ENCODE measurements at places on chromosomes 4 and X. TPM values are rescaled to one million over a fixed set of nuclear protein-coding genes. Genes with fewer than 3 reads are reported as not detected.

DNA sequence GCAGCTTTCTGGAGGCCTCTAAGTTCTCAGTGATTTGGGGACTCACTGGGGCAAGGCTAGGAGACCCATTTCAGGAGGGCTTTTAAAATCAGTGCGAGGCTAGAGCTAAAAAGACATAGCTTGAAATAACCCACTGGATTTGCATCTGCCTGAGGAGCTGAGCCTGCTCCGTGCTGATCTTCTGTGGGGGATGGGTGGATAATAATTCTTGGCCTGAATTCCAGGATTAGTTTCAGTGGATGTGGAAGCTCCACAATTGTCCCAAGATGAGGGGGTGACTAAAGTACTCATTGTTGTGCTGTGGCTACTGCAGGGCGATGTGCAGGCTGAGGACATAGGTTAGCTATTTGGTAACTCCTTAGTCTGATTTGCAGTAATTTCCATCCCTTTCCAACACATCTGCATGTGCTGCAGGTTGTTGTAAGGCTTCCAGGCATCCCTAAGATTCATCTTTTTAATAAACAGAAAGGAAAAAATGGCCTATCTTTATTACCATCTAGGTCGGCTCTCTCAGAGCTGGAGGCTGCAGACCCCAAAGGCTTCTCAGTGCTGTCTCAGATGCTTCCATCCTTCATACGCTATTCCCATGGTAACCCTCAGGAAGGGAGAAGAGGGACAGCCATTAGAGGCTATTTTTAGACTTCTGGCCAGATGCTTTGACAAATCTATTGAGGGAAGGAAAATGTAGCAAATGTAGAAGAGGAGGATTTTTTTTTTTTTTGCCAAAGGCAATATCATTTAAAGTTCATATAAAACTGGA, 63.4 kb downstream of the GRXCR1 start:
- no peak overlapping the region for H3K27ac ChIP-seq
- DNase-seq = no peak
- H3K36me3 ChIP-seq = no peaks in the 10 kb centered on the region
- H3K4me1 ChIP-seq = no peaks in the 10 kb centered on the region

GRCh38 chr4:67122029-67122428, 423.3 kb downstream of the CENPC start:
- H3K4me1 ChIP-seq = no peaks in the 10 kb centered on the region
- no peak overlapping the region for H3K4me3 ChIP-seq
- no peaks in the 10 kb centered on the region for H3K27me3 ChIP-seq
- DNase-seq = no peak
- H3K36me3 ChIP-seq = no peaks in the 10 kb centered on the region
- H3K27ac ChIP-seq = no peak overlapping the region

GRCh38 chr4:89952458-89952857, 57.8 kb downstream of the MMRN1 start:
- no peaks in the 10 kb centered on the region for H3K27me3 ChIP-seq
- no peak for DNase-seq

GABRE gene
- 0.61 TPM for total RNA-seq

SPATA18 gene
- 1.1 TPM for total RNA-seq

GRCh38 chrX:39982948-39983347, 114.8 kb downstream of the BCOR start:
- no peaks in the 10 kb centered on the region for H3K36me3 ChIP-seq
- no peak overlapping the region for H3K27ac ChIP-seq
- H3K27me3 ChIP-seq = no peaks in the 10 kb centered on the region
- H3K4me3 ChIP-seq = no peak overlapping the region

DNA sequence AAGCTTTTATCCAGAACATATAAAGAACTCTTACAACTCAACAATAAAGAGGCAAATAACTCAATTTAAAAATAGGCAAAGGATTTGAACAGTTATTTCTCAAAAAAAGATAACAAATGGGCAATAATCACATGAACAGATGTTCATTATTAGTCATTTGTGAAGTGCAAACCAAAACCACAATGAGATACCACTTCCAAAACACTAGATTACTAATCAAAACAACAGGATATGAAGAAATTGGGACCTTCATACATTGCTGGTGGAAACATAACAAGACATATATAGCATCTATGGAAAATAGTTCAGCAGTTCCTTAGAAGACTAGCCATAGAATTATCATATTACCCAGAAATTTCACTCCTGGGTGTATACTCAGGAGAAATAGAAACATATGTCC, 224.6 kb downstream of the FBXO8 start:
- H3K27ac ChIP-seq = no peak overlapping the region
- no peaks in the 10 kb centered on the region for H3K36me3 ChIP-seq
- DNase-seq = no peak
- H3K27me3 ChIP-seq = no peaks in the 10 kb centered on the region
- H3K4me1 ChIP-seq = no peaks in the 10 kb centered on the region
- H3K4me3 ChIP-seq = no peak overlapping the region

DNA sequence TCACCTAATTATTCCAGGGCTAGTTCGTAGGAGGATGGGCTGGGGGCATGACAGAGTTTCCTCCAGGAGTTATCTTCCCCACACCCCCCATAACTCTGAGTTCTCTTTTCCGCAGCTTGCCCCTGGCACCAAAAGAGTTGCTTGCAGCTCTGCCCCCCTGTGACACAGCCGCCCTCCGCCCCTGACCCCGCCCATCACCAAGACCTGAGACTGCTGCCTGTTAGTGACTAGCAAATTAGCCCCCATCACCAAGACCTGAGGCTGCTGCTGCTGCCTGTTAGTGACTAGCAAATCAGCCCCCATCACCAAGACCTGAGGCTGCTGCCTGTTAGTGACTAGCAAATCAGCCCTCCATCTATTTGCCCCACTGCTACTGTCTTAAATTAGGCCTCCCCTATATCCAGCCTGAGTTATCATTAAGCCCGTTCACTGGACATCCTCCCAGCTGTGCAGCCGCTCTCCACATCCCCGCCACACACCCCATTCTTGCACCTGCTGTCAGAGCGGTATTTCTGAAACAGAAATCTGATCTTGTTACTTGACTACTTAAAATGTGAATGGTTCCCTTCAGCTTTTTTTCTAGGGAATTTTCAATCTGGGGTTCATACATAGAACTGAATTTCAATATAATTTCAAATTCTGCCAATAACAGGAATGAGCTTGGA, 1.5 kb upstream of the PAPSS1 start:
- H3K27me3 ChIP-seq = no peaks in the 10 kb centered on the region
- H3K27ac ChIP-seq = no peak overlapping the region
- peak; percentile 49 for DNase-seq
- H3K4me3 ChIP-seq = no peak overlapping the region
- H3K36me3 ChIP-seq = no peaks in the 10 kb centered on the region

DNA sequence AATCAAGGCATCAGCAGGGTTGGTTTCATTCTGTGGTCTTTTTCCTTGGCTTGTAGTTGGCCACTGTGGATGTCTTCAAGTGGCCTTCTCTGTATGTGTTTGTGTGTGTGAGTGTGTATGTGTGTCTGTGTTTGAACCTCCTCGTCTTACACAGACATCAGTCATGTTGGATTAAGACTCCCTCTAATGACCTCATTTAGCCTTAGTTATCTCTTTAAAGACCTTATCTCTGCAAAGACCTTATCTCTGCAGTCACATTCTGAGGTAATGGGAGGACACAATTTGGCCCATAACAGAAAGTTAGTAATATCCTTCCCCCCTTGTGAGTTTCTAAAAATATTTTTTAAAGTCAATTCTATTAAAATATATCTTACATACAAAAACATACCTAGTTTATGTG, 126.7 kb downstream of the EMCN start:
- no peak overlapping the region for H3K27ac ChIP-seq
- H3K27me3 ChIP-seq = no peaks in the 10 kb centered on the region
- no peak for DNase-seq
- no peak overlapping the region for H3K4me3 ChIP-seq
- H3K36me3 ChIP-seq = no peaks in the 10 kb centered on the region
- H3K4me1 ChIP-seq = no peaks in the 10 kb centered on the region

XK gene
- total RNA-seq = 68.4 TPM

SFRP2 gene
- total RNA-seq = 0.08 TPM

DNA sequence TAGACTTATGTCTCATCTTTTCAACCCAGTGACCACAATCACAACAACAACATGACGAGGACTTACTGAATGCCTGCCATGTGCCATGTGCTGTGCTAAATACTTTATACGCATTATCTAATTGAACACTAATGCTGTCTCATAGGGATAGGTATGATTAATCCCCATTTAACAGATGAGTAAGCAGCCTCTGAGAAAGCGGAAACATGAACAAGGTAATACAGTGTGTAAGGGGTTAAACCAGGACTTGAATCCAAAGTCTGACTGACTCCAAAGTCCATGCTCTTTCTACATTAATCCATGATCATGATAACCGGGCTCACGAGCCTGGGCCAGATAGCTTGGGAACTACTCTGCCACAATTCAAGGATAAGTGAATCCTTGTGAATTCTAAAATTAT, 105.3 kb upstream of the MBNL3 start:
- H3K36me3 ChIP-seq = no peaks in the 10 kb centered on the region
- no peak for DNase-seq
- no peaks in the 10 kb centered on the region for H3K4me1 ChIP-seq
- H3K4me3 ChIP-seq = no peak overlapping the region

DNA sequence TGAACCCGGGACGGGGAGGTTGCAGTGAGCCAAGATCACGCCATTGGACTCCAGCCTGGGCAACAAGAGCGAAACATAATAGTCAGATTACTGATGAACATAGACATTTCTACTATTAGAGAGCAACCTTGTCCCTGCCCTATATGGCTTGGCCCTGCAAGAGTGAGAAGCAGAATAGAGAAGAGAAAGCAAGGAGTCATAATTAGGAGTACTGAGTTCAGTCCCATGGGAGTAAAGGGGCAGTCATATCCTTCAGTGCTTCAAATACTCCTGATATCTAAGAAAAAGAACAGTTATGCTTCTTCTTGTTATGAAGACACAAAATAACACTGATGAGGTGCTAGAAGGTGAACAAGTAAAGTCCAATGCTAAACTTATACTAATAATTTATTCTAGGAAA, 33.8 kb downstream of the CLDN2 start:
- no peaks in the 10 kb centered on the region for H3K27me3 ChIP-seq
- H3K27ac ChIP-seq = no peak overlapping the region
- DNase-seq = no peak
- no peak overlapping the region for H3K4me3 ChIP-seq

- no peak for DNase-seq
- no peaks in the 10 kb centered on the region for H3K4me1 ChIP-seq
- H3K27ac ChIP-seq = no peak overlapping the region
Measured at GRCh38 chr4:151195801-151196200, 81.2 kb upstream of the PRSS48 start.

DNA sequence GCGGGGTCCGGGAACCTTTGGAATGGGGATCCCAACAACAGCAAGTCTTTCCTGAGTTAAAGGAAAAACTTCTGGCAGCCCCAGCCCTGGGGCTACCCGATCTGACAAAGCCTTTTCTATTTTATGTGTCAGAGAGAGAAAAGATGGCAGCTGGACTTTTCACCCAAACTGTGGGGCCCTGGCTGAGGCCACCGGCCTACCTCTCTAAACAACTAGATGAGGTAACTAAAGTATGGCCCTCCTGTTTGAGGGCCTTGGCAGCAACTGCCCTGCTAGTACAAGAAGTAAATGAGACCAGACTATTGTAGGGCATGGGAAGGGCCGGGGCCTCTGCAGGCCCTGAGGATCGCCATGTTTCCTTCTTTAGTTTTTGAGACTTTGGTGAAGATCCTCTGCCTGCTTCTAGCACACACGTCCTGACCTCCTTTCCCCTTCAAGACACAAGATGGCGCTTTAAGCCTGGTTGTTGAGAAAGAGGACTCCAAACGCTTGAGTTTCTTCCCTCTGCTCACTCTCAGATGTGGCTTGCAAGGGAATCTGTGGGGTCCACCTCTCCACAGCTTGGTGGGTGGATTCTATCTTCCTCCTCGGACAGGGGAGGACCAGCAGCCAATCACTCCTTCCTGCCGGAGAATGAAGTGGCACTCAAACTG, 18.5 kb upstream of the DRD5 start:
- no peak overlapping the region for H3K27ac ChIP-seq
- H3K36me3 ChIP-seq = no peaks in the 10 kb centered on the region
- no peak for DNase-seq
- no peak overlapping the region for H3K4me3 ChIP-seq
- H3K4me1 ChIP-seq = no peaks in the 10 kb centered on the region

- H3K36me3 ChIP-seq = no peaks in the 10 kb centered on the region
- H3K27me3 ChIP-seq = no peaks in the 10 kb centered on the region
- H3K27ac ChIP-seq = no peak overlapping the region
- no peaks in the 10 kb centered on the region for H3K4me1 ChIP-seq
Measured at GRCh38 chrX:11591723-11592346, 73.9 kb downstream of the ARHGAP6 start.

GRCh38 chr4:57426779-57427395, 316.7 kb upstream of the IGFBP7 start:
- H3K36me3 ChIP-seq = no peaks in the 10 kb centered on the region
- no peak overlapping the region for H3K4me3 ChIP-seq
- peak; percentile 54 for DNase-seq

CFI gene
- 232 TPM for total RNA-seq

DNA sequence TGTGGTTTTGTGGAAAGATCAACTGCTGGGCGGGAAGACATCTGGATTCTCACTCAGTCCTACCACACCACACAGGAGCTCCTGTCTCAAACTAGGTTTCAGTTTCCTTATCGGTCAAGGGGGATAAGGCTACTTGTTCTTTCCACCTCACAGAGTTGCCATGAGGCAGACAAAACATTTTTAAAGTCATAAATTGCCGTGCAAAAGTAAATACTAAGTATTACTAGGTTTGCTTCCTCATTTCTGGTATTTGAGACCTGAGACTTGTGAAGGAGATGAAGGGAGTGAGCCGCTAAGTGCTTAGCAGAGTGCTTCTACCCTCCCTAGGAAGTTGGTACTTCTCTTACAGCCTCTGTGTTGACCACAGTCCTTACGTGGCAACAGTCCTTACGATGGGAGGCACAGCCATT, 1.5 kb downstream of the LAP3 start:
- peaks cover 22% of the 10 kb centered on the region for H3K36me3 ChIP-seq
- peak overlapping the region; percentile 85 for H3K4me3 ChIP-seq
- H3K27ac ChIP-seq = peak overlapping the region; percentile 95
- no peak for DNase-seq

DNA sequence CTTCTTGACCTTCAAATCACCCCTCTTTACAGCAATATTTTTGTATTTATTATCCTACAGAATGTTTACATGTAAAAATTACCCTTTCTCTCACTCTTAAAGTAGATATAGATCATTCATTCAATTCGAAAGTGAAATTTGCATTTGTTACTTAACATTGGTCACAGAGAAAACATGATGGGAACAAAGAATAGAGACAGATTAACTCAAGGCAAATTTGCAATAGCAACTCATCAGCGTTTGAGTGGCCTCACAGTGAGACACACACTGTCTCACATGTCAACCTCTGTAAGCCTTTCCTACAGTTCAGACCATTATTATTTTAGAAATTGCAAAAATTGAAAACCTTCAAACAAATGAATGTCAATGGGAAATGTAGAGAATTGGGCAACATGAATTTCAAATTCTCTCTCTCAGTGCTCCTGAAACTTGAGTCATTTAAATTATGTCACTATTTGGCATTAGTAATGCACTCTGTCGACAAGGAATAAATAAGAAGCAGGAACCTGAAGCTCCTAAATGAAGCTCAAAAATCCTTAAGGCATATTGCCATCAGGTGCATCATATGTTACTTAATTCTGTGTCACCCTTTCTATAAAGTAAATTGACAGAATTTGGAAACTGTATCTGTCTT, 148.3 kb upstream of the ANXA10 start:
- H3K36me3 ChIP-seq = no peaks in the 10 kb centered on the region
- H3K27ac ChIP-seq = no peak overlapping the region
- H3K27me3 ChIP-seq = no peaks in the 10 kb centered on the region
- no peak overlapping the region for H3K4me3 ChIP-seq
- H3K4me1 ChIP-seq = no peaks in the 10 kb centered on the region
- DNase-seq = no peak

PFKFB1 gene
- 19.2 TPM for total RNA-seq

All from liver (tissue), 10 donors.